ENCODE measurements at places on chromosomes 6 and 20. TPM values are rescaled to one million over a fixed set of nuclear protein-coding genes. Genes with fewer than 3 reads are reported as not detected.

- DNase-seq, result no peak
These were observed 195.7 kb downstream of the CD83 start for GRCh38 chr6:14313248-14313647.

DNA sequence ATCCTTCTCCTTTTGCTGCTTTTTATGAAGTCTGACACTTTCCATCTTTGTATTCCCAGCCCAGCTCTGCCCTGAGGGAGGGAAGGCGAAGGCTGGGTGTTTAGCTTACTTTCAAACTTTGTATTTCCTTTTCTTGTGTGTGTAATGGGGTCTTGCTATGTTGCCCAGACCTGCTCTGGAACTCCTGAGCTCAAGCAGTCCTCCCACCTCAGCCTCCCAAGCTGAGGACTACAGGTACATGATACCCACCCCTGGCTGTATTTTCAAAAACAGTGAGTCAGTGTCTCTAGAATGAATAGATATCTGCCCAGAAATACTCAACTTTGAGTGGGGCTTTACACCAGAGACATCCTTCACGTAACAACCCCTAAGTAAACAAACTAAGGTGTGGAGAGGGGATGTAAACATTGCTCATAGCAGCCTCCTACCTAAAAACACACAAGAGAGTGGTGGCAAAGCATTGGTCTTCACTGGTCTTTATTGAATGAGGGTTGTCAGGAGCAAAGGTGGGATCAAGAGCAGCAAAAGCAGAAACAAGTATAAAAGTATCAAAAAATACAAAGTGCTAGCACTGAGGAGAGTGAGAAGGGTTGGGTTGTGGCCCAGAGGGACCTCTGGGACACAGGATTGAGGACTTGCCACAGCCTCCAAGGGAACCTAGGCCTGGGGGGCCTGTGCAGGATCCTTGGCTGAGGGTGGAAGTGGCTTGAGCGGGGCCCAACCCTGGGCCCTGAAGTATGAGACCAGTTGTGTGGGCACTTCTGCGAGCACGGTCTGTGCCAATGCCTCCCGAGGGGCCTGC, 10.2 kb downstream of the SPAG4 start:
- DNase-seq, result no peak

- peak; percentile 44 for DNase-seq
These were observed 402 bp downstream of the ZBTB12 start for GRCh38 chr6:31901415-31901952.

DNA sequence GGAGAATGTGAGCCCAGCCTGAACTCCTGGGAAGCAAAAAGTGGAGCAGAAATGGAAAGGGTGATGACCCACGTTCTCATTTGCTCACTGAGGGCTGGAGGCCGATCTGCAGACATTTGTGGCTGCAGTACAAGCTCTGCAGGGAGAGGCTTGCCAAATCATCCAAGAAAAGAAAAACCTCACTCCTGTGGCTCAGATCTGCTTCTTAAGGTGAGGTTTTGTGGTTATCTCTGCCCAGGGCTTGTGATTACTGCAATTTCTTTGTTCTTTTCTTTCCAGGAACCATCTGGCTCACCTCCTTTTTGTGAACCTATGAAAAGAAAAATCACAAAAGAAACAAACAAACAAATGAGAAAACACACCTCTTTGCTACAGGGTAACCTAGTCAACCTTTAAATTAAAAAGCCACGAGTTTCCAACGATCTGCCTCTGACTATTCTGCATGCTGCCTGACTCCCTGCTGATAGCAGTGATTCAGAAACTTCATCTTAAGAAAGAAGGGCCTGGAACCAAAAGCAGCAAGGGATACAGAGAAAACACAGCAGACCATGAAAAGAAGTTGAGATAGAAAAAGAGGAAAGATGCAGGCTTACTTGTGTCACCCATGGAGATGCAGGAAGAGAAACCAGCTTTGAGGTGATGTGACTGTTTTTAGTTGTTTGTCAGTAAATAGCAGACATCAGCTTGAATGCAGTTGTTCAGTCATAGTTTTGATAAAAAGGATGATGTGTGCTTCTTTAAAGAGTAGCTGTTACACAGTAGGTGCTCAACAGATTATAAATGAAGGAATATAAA, 165.1 kb downstream of the LMBRD1 start:
- DNase-seq, result no peak

The OOEP gene
- polyA plus RNA-seq, result not detected

GRCh38 chr6:53925891-53926290, 131.1 kb downstream of the LRRC1 start:
- no peak for DNase-seq

DNA sequence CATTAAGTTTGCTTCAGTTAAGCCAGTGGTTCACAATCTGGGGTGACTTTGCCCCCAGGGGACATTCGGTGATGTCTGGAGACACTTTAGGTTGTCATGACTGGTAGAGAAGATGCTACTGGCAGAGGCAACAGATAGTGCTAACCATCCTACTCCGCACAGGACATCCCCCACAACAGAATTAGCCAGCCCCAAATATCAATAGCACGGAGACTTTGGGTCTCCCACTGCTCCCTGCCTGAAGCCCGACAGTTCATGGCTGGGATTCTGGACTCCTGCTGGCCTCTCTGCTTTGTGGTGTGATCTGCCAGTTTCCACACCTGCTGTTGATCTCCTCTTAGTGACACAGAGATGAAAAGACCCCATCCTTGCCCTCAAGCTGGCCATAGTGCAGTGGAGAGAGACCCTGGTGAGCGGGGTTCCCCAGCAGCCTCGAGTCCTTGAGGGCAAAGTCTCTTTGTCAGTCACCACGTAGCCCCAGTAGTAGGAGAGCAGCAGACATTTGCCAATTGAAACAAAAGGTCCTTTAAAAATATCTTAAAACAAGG, 24.7 kb upstream of the TTPAL start:
- DNase-seq, result no peak

All from kidney (tissue), 22 donors.